ENCODE measurements at places on chromosomes 5 and 9.
A peak's percentile ranks its signal among the peaks of the same experiment; 100 is the strongest.

GRCh38 chr5:124725040-124725434 is 21.4 kb downstream of the ZNF608 start:
- H3K36me3 ChIP-seq = no peaks in the 10 kb centered on the region
- peak overlapping the region; percentile 50 for H3K4me3 ChIP-seq
- no peaks in the 10 kb centered on the region for H3K27me3 ChIP-seq
- H3K4me1 ChIP-seq = peaks cover 10% of the 10 kb centered on the region

- no peaks in the 10 kb centered on the region for H3K27me3 ChIP-seq
- no peak overlapping the region for H3K4me3 ChIP-seq
- H3K4me1 ChIP-seq = no peaks in the 10 kb centered on the region
- H3K36me3 ChIP-seq = no peaks in the 10 kb centered on the region
- no peak for DNase-seq
These were observed 262.9 kb upstream of the PTPRD start for GRCh38 chr9:10875752-10876151.

- peak overlapping the region; percentile 17 for H3K4me3 ChIP-seq
- DNase-seq = no peak
- H3K27ac ChIP-seq = peak overlapping the region; percentile 80
These were observed 47.5 kb downstream of the RASGRF2 start for GRCh38 chr5:81007637-81008027.

DNA sequence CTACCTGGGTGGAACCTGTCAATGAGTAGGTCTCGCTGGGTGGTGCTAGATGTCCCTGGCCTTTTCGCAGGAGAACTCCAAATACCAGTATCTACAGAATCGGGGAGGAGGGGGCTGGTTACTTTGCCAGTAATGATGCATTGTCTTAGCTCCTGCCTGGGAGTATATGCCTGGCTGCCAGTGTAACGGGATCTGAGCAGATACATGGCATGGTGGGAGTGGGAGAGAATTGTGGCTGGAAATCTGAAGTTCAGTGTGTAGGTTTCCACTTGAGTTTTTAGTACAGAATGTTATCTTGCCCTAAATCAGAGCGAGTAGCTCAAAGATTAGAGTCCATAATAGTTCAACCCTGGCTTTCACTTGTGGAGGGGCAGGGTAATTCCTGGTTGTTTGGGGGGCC is 38.0 kb upstream of the FANCC start:
- no peaks in the 10 kb centered on the region for H3K27me3 ChIP-seq
- H3K27ac ChIP-seq = no peak overlapping the region
- H3K36me3 ChIP-seq = no peaks in the 10 kb centered on the region
- no peaks in the 10 kb centered on the region for H3K4me1 ChIP-seq
- DNase-seq = no peak
- H3K4me3 ChIP-seq = no peak overlapping the region

- no peak for DNase-seq
- H3K27ac ChIP-seq = no peak overlapping the region
- H3K4me3 ChIP-seq = no peak overlapping the region
- no peaks in the 10 kb centered on the region for H3K36me3 ChIP-seq
These were observed 26.8 kb upstream of the NUDT12 start for GRCh38 chr5:103589357-103589756.

DNA sequence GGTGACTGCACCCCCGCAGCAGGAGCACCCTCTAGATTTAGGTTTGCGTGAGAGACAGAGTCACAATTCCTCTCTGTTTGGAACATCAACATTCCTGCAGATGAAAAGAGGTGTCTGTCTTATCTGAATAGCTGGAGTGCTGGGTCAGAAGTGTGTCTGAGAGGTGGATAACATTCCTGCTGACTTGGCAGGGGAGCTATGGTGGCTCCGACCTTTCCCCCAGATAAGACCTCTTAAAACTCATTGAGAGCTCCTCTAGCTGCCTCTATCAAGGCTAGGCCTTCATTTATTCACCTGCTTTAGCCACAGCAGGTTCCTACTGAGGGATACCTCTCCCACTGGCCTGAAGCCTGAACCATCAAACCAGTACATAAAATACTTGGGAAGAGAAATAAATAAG is 615.5 kb downstream of the LRRC70 start:
- no peak overlapping the region for H3K27ac ChIP-seq
- no peaks in the 10 kb centered on the region for H3K4me1 ChIP-seq
- no peak for DNase-seq
- H3K36me3 ChIP-seq = no peaks in the 10 kb centered on the region
- no peak overlapping the region for H3K4me3 ChIP-seq
- H3K27me3 ChIP-seq = no peaks in the 10 kb centered on the region

DNA sequence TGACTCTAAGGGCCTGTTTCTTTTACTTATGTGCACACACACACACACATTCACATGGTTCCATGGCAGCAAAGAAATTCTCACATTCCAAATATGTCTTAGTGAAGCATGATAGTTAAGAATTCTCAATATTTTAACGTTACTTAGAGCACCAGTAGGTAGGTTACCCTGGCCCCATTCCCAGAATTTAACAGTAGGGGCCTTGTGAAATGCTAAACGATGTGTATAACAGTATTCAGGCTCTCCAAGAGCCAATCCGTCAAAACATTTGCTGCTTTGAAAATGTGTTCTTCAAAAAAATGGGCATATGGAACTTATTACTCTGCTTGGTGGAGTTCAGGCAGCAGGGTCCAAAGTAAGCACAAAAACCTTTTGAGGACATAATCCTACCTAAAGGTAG is 93.7 kb upstream of the DAB2 start:
- H3K4me3 ChIP-seq = no peak overlapping the region
- no peak for DNase-seq

GRCh38 chr5:88248743-88249540 is 19.7 kb downstream of the TMEM161B start:
- no peaks in the 10 kb centered on the region for H3K4me1 ChIP-seq
- no peaks in the 10 kb centered on the region for H3K27me3 ChIP-seq
- no peak overlapping the region for H3K4me3 ChIP-seq
- DNase-seq = no peak
- H3K27ac ChIP-seq = no peak overlapping the region
- no peaks in the 10 kb centered on the region for H3K36me3 ChIP-seq

GRCh38 chr5:118637947-118638670 is 350.2 kb downstream of the DTWD2 start:
- H3K4me3 ChIP-seq = no peak overlapping the region
- H3K4me1 ChIP-seq = no peaks in the 10 kb centered on the region
- no peaks in the 10 kb centered on the region for H3K27me3 ChIP-seq

DNA sequence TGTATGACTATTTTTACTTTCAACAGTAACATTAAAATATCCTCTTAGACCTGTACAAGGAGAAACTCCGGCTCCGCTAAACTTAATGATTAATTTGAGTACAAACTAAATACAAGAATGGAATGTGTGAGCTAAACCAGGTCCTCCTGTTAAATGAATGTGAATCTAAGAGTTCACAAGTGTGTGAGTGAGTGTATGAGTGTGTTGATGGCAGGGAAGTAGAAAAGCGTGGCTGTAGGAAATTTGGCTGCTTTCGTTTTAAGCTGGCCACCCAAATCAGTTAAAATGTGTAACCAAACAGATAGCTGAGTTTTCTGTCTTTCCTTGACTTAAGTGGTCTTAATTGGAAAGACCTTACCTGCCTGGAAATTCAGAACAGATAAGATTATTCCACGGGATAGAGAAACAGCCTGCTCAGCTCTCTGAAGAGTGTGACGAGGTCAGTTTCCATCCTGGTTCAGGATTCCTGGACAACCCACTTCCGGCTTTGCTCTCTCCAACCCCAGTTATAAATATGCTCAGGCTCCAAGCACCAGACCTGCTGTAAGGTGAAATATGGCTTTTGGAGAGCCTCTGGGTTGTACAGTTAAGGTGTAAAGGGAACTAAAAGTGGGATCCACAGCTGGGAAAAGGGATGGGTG is 908.6 kb upstream of the EDIL3 start:
- DNase-seq = no peak
- no peak overlapping the region for H3K27ac ChIP-seq
- H3K36me3 ChIP-seq = no peaks in the 10 kb centered on the region
- no peak overlapping the region for H3K4me3 ChIP-seq
- H3K4me1 ChIP-seq = no peaks in the 10 kb centered on the region
- no peaks in the 10 kb centered on the region for H3K27me3 ChIP-seq

DNA sequence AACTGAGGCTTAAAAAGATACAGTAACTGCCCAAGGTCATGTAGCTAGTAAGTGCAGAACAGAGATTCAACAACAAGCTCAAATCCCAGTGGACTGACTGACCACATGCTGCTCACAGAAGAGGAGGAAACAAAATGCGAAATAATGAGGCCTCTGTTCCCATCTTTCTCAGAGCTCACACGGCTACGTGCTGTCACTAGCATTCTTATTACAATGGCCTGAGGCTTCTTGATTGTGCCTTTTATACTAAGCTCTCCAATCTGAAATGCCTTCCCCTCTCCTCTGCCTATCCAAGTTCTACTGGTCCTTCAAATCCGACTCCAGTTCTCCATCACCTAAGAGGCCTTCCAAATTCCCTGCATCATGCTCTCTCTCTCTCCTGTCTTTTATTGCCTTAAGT is 26.0 kb downstream of the SGTB start:
- DNase-seq = no peak
- no peaks in the 10 kb centered on the region for H3K27me3 ChIP-seq
- H3K36me3 ChIP-seq = no peaks in the 10 kb centered on the region
- no peaks in the 10 kb centered on the region for H3K4me1 ChIP-seq

- DNase-seq = no peak
- H3K27me3 ChIP-seq = no peaks in the 10 kb centered on the region
- H3K27ac ChIP-seq = no peak overlapping the region
- H3K4me1 ChIP-seq = no peaks in the 10 kb centered on the region
- no peak overlapping the region for H3K4me3 ChIP-seq
- no peaks in the 10 kb centered on the region for H3K36me3 ChIP-seq
These were observed 459.5 kb upstream of the KLF4 start for GRCh38 chr9:107949061-107949460.

DNA sequence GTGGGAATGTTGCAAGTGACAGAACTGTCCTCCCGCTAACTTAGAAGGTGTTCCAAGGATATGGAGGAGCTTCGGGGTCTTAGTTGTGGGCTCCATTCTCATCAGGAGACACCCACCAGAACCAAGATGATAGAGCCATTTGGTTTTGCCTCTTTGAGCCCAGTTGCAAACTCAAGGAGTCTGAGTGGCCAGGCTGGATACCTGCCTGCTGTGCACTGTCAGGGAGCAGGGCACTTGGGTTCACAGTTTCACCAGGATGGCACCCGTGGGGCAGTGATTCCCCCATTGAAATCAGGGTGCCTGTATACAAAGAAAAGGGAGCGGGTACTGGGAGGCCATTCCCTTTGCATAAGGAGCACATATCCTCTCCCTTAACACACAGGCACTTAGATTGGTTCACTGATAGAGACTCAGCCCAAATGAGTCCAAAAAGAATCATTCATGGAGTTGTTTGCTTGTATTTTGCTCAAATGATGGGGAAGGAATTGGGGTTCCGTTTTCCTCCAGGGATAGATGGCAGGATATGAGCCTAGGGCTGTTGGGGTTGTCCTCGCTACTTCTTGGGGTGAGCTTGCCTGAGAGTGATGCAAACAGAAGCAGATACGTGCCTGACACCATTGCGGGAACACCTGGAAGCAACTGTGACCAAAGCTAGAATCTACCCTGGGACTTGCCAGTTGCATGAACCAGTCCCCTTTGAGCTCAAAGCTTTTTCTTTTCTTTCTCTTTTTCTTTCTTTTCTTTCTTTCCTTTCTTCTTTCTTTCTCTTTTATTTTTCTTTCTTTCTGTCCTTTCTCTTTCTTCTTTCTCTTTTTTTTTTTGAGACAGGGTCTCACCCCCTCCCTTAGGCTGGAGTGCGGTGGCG is 1.3 kb upstream of the PRR7 start:
- H3K27ac ChIP-seq = no peak overlapping the region
- DNase-seq = peak; percentile 36
- H3K27me3 ChIP-seq = peaks cover 49% of the 10 kb centered on the region
- peaks cover 22% of the 10 kb centered on the region for H3K36me3 ChIP-seq
- H3K4me1 ChIP-seq = peaks cover 23% of the 10 kb centered on the region

DNA sequence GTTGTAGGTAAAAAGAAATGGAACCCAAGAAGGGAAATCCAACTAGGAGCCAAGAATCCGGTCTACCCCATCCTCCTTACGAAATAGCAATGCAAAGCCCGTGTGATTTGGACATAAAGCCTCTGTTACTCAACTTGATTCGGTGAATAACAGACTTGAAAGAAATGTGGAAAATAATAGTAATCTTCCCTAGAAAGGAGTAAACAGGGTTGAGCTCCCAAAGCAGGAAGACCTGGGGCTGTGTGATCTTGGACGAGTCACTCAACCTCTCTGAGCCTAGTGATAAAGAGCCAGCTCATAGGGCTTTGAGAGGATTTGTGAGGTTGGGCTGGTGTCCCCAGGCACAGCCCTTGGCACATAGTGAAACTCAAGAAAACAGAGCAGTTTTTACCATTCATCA is 42.7 kb upstream of the IL17B start:
- no peaks in the 10 kb centered on the region for H3K27me3 ChIP-seq
- no peak overlapping the region for H3K4me3 ChIP-seq
- no peak overlapping the region for H3K27ac ChIP-seq
- DNase-seq = no peak
- H3K4me1 ChIP-seq = no peaks in the 10 kb centered on the region
- H3K36me3 ChIP-seq = no peaks in the 10 kb centered on the region

DNA sequence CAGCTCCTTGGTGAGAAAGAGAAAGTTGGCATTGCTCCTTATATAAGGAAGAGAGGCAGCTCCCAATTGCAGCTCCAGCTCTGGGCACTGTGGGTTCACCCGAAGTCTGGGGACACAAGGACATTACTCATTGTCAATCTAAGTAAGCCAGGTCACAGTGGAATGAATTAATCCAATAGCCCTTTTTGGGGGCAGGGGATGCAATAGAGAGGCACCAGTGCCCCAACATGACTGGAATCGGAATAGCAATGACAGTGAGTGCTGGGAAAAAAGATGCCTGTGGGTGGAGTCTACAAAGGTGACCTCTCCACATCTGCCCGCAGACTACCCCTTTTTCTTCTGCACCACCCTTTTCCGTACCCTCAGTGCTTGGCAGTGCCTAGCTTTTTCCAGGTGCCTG is 11.1 kb upstream of the NEUROG1 start:
- no peaks in the 10 kb centered on the region for H3K4me1 ChIP-seq
- H3K4me3 ChIP-seq = no peak overlapping the region
- DNase-seq = no peak
- H3K36me3 ChIP-seq = no peaks in the 10 kb centered on the region
- H3K27ac ChIP-seq = no peak overlapping the region

- no peak overlapping the region for H3K27ac ChIP-seq
- H3K27me3 ChIP-seq = no peaks in the 10 kb centered on the region
- H3K4me3 ChIP-seq = no peak overlapping the region
- H3K4me1 ChIP-seq = no peaks in the 10 kb centered on the region
These were observed 209.4 kb upstream of the TLE4 start for GRCh38 chr9:79362100-79363081.

DNA sequence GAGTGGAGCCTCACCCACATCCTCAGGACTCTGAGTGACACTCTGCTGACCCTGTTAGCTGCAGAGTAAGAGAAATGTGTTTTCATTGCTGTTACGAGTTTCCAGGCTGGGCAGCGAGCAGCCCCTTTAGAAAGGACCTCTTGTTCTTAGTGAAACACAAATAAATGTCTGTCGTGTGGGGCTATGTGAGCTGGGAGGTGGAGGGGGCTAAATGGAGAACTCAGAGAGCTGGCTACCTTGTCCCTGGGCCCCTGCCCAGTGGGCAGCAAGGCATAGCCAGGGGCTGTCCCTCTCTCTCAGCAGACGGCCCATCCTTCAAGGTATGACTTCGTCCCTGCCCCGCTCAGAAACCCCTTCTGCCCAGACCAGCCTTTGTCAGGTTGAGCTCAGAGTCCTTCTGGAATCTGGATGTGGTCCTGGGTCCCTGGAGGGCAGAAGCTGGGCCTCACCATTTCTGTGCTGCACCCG is 10.2 kb downstream of the DCANP1 start:
- no peak overlapping the region for H3K4me3 ChIP-seq
- H3K27me3 ChIP-seq = no peaks in the 10 kb centered on the region
- no peaks in the 10 kb centered on the region for H3K4me1 ChIP-seq
- DNase-seq = peak; percentile 0
- H3K27ac ChIP-seq = no peak overlapping the region
- H3K36me3 ChIP-seq = no peaks in the 10 kb centered on the region
